ENCODE measurements at places on chromosomes 6 and 20. TPM values are rescaled to one million over a fixed set of nuclear protein-coding genes. Genes with fewer than 3 reads are reported as not detected.

GRCh38 chr6:74946961-74947360 is 258.9 kb downstream of the COL12A1 start:
- no peak for DNase-seq

Gene CCM2L
- total RNA-seq = not detected

GRCh38 chr6:111210194-111210728 is 123.0 kb downstream of the SLC16A10 start:
- DNase-seq = no peak

Gene B3GALT4
- total RNA-seq = 0.49 TPM

DNA sequence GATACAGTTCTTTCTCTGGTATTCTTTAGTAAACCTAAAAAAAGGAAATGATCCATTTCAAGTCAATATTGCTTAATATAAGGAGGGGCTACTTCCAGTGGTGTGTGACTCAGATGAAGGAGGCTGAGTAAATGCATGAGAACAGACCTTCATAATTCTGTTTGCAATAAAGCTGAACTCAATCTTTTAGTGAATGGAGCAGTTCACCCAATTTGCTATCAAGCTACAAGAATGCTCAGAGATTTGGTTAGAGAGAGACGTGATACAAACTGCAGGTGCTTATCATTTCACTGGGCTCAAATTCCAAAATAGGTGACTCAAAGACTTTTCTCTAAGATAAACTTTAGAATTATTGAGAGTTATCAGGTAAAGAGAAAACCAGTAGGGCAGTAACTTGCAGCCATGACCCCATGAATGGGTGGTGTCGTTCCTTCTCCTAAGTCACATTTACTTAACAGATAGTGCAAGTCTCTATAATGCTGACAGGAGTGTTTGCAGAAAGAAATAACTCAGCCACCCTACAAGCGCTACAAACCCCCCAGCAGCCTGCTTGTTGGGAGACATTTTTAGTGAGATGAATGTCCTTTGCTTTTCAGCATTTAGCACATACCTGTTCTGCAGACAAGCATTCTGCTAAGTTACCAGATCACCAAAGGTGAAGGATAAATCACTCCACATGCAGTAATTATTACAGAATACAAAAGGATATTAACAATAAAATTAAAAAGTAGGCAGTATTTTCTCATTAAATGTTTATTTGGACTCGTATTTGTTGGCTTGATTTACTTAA is 16.4 kb upstream of the BLOC1S5 start:
- DNase-seq = no peak

Gene CDH26
- not detected for total RNA-seq

- DNase-seq = no peak
Measured at GRCh38 chr6:36897609-36898008, 11.9 kb downstream of the C6orf89 start.

GRCh38 chr6:99512033-99512432 is 3.2 kb downstream of the USP45 start:
- DNase-seq = no peak

DNA sequence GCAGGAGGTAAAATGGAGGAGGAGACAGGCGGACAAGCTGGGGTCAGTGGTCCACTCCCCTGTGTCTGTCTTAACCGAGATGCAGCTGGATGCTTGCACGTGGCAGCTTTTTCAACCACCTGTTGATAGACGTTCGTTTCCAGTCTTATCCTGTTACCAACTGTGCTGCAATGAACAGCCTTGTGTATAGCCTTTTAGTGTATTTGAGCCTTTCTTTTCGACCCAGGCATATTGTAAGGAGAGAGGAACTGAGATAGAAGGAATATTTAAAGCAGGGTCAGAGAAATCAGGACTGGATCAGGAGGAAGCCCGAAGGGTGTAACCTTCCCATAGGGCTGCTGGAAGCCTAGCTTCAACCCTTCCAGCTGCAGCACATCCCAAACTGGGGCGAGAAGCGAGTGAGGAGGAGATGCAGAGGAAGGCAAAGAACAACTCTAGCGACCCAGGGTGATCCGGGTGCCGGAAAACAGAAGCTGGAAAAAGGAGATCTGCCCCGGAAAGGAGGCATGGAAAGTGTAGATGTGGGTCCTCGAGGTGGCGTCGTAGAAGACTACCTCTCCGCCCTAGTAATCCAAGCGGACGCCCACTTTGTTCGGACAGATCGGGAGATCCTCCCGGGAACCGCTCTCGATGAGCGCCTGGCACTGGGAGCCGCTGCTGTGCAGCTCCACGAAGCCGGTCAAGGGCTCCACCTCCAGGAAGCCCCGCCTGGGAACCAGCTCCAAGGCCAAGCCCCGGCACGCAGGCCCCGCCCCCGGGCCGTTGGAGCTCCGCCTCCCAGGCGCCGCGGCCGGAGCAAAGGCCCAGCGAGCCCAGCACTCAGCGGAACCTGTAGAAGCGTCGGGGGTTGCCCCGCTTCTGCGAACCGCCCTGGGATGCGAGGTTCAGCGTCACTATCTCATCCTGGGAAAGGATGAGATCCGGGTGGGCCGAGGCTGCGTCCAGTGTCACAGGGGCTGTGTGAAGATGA is 11.2 kb downstream of the TRIM31 start:
- DNase-seq = peak; percentile 85

Gene LTB
- total RNA-seq = not detected

- no peak for DNase-seq
Measured at GRCh38 chr6:57027301-57027700, 19.2 kb upstream of the KIAA1586 start.

Gene PRRC2A
- total RNA-seq = 17.1 TPM

Gene NPEPL1
- 44.7 TPM for total RNA-seq

- peak; percentile 13 for DNase-seq
Measured at GRCh38 chr6:47727391-47727790, 29.0 kb downstream of the ADGRF4 start.

DNA sequence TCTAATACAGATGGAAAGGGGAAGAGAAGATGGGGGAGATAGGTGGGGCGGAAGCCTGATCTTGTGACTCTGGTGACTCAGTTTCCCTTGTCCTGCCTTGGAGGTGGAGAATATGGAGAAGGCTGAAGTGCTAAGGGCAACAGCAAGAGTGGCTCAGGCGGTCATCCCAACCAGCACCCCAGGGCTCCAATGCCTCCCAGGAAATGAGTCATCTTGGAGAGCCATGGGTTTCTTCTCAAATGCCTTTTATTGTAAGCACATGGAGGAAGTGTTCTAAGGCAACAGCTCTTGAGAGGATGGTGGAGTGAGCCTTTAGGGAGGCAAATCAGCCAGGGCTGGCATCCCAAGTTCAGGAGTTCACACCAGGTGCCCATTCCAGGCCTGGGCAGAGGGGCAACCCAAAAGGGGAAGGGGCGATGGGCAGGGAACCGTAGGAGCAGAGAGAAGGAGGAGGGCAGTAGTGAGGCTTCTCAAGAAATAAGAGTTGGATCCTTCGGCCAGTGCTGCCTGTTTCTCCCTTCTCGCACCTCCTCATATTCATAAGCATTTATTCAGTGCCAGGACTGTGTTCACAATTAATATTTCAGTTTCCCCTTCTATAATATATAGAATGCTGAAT is 13.2 kb upstream of the AHCY start:
- DNase-seq = peak; percentile 76

- DNase-seq = no peak
Measured at GRCh38 chr20:31687777-31688176, 34.9 kb downstream of the BCL2L1 start.

DNA sequence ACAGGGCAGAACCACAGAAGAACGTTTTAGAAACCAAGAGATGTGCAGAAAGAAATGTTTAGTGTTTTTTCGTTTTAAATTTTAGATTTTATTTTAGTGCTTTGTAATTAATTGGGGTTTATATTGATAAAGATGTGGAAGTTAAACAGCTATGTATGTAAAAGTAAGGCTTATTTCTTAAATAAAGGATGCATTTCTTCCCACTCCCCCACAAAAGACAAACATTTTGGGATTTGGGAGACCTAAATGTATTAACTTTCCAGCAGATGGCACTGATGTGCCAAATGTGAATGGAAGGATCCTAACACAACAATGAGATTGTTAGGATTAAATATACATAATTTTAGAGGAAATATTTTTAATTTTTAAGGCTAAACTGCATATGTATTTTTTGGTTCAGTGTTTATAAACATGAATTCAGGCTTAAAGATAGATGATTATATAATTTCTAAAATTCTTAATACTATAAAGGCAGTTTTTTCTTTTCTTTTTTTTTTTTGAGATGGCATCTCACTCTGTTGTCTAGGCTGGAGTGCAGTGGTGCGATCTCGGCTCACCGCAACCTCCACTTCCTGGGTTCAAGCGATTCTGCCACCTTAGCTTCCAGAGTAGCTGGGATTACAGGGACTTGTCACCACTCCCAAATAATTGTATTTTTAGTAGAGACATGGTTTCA is 12.0 kb downstream of the PFDN4 start:
- DNase-seq = no peak

DNA sequence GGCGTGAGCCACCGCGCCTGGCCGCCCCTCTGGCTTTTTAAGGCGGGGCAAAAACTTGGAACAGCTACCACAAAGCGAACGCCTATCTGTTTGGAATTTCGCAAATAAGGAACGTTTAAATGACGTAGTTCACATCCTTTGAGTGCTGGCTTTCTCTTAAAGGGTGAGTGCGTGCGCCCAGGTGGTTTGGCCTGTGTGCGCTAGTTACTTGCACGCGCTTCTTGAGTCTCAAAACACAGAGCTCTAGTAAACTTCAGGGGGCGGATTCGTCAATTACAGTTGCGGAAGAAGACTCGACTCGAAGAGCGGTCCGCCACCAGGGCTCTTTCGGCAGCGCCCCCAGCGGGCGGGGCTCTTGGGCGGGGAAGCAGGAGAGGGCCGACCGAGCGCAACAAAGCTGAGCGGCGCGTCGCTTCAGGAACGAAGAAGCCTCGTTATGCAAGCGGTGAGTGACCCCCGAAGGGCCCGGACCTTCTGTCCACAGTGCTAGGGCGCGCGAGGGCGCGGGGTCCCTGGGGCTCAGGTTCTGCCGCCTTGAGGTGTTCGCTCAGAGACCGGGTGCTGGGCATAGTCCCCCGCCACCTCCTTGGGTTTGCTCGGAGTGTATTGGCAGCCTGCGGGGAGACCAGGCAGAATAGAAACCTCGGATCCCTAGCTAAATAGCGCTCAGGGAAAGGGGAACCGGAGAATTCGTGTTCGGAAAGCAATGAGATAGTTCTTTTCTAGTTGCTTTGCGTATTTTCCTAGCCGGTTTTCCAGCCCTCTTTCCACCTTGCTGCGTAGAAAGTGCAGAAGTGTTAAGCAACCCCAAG is at the start of gene SYCP2L:
Gene SYCP2L (plus strand): TSS at position 362 of the 812 bp plus-strand sequence. CDS start 75 bp downstream, at position 437.
- peak; percentile 93 for DNase-seq

Gene CDK19
- total RNA-seq = 4.0 TPM

DNA sequence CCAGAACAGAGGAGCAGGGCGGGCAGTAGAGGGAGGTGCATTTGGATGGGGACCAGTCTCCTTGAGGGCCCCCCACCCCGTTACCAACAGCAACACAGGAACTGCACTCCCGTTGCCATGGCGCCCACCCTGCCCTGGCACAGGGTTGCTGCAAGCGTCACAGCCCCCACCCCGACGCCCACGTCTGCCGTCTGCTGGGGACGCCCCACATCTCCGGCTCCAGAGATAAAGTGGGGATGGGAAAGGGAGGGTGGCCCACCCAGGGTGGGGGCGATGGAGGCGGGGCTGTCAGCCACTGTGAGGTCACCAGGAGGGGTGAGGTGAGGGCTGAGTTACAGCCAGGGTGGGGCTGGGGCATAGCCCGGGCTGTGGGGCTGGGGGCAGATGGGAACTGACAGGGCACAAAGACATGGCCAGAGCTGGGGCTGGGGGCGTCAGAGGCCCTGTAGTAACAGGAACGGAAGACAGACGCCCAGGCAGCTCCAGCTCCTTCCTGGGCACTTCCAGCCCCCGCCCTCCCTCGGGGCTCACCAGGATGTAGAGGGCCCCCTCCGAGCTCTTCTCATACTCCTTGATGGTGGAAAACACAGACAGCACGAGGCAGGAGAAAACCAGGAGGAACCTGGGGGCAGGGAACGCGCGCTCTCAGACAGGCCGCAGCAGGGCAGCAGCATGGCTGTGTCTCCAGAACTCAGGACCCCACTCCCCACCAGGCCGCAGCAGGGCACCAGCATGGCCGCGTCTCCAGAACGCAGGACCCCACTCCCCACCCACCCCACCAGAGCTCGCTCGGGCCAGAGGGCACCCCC is 26.0 kb downstream of the KCNQ2 start:
- no peak for DNase-seq

GRCh38 chr6:152398993-152399392 is 238.2 kb downstream of the SYNE1 start:
- no peak for DNase-seq

DNA sequence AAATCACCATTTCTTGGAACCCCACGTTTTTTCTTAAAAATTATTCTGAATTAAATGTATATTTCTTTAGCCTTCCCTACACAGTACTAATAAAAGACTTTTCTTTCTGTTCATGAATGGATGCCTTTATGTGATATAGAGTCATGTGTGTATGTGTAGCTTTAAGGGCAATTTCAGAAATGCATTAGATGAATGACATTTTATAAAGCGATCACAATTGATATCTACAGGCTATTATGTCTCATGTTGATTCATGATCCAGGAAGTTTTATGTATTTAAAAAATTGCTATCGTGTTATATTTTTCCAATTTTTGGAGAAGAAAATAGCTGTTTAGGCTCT is 81.3 kb downstream of the RNF144B start:
- no peak for DNase-seq

DNA sequence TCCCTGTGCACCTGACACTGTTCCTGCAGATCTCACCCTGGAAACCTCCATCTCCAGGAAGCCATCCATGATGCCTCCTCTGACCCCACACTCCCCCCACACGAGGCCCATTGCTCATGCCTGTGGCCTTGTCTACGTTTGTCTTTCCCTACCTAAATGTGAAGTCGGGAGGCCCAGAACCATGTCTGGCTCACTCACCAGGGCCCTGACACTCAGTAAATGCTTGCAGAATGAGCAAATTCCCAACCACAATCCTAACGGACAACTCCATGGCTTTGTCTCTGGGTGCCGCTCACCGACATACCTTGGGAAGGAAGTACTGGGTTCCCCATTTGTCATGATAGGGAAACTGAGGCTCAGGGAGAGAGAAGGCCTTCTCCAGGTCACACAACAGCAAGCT is 7.3 kb downstream of the PEDS1 start:
- DNase-seq = no peak

GRCh38 chr6:116561377-116562018 is 7.9 kb downstream of the CALHM4 start:
- peak; percentile 34 for DNase-seq

Gene SLC18B1
- total RNA-seq = 7.3 TPM

- DNase-seq = no peak
Measured at GRCh38 chr20:56664796-56665195, 35.7 kb downstream of the TFAP2C start.

- DNase-seq = no peak
Measured at GRCh38 chr20:17932396-17932795, 36.2 kb downstream of the SNX5 start.

Gene PLCB1
- total RNA-seq = 11.8 TPM
